Activated T-cell treated with anti-CD3 and anti-CD28 coated beads, Interleukin-2, amount 50 U/mL, for 4 hours (primary cell): ENCODE measurements at places on chromosomes 3 and 15. TPM values are rescaled to one million over a fixed set of nuclear protein-coding genes. Genes with fewer than 3 reads are reported as not detected.

- no peak for DNase-seq
Observed at GRCh38 chr3:122520861-122521260, 6.1 kb upstream of the KPNA1 start.

Gene DUOXA2
- not detected for total RNA-seq

Gene SAXO2
- total RNA-seq: 0.91 TPM

Gene GP5
- total RNA-seq: 0.23 TPM

Gene SAMMSON
- not detected for total RNA-seq

GRCh38 chr3:8813411-8813810, 44.0 kb upstream of the OXTR start:
- DNase-seq: no peak

Gene UBP1
- 69.0 TPM for total RNA-seq

DNA sequence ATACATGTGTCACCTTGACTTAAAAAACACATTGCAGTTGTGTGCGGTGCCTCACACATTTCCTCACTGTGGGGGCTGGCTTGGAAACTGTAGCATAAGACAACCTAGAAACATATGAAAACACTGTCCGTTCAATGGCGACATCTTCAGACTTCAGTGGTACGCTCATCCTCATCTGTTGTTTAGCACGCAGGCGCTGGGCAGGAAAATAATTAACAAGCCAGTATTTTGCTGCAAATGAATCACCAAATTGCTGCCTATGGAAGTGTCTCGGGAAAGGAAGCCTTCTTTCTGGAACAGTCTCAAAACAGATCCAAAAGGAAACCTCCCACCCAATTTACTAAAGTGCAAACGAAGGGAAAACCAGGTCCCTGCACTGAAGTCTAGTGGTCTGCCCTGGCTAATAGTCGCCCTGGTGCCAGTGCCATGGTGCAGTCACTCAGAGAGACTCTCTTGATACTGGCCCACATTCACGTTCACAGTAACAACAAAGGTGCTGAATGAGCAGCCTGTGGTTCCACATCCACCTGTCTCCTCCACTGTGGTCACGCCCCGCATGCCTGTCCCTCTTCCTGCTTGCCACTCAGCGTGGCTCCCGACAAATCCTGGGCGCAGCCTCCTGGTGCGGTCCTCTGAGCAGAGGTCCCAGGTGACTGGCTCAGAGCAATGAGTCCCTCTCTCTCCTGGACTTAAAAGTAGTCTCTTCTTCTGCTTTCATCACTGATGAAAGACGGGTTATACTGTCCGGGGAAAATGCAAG, 35.6 kb upstream of the MUC13 start:
- DNase-seq: no peak

GRCh38 chr3:129123314-129124060, 1.9 kb upstream of the RAB43 start:
- no peak for DNase-seq

DNA sequence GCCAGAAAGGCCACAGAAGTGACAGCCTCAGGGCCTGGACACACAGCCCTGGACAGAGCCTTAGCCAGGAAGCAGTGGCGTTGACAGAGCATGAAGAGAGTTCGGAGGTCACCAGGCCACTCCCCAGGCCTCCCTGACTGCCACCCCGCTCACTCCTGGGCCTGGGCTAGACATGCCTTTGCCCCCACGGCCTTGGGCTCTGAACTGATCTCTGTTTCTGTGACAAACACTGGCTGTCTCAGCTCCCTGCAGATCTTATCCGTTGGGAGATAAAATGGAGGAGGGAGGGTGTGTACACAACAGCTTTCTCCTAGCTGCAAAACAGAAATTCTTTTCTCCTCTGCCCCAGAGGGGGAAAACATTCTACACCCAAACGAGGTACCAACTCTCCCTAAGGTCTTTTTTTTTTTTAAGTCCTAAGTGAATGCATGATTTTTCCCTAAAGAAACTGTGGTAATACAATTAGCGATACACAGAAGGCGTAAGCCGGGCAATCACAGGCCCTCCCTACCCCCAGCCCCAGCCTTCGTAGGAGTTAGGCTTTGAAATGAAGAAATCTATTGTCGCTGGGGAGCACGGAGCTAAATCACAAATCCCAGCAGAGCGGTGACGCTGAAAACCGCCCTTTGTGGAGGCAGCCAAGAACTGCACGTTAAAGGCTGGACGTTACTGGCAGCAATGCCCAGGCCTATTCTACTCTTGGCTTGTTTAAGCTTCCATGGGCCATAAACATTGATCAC, 45.0 kb downstream of the SRGAP3 start:
- DNase-seq: no peak

DNA sequence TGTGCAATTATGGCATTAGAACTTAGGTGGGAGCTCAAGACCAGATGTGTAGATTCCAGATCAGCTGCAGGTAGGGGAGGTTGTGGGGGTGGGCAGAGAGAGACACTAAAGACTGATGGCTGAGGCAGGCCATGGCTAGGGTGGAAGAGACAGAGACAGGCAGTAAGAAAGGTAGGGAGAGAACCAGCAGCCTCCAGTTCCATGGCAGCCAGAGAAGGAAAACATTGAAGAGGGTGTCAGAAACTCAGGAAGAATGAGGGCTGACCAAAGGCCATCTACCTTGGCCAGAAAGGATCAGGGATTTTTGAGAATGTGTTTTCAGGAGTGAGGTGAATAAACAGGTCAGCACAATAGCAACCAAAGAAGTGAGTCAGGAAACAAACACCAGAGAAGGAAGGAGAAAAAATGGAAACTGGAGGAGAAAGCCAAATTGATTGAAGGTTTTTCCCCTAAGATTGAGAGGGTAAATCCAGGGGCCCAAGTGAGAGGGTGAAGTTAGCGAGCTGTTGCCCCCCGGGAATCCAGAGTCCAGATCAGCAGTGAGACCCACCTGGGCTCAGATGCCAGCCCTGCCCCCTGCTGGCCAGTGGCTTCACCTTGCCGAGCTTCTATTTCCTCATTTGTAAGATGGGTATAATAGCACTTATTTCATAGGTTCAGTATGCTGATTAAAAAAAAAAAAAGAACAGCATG, 41.0 kb downstream of the ABHD2 start:
- peak; percentile 63 for DNase-seq

DNA sequence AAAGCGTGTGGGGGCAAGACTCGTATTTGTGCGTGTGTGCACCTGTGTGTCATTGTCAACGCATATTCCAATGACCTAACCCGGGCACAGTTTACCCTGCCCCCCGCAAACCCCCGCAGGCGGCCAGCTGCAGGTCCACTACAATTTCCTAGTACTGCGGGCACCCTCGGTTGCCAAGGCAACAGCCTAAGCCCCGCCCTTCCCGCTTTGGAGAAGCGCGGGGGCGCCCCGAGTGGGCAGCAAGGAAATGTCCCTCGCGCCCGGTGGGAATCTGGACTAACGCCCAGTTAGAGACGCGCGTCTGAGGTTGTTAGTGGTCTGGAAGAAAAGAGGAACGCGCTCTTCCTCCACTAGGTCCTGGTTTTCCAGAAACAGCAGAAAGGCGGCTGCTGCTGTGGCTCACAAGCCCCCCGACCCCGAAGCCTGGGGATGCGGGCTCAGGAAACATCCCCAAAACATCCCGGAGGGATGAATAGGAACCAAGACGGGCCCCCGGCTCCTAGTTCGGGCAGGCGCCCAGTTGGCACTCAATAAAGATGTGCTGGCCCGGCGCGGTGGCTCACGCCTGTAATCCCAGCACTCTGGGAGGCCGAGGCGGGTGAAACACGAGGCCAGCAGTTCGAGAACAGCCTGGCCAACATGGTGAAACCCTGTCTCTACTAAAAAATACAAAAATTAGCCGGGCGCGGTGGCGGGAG, 1.1 kb downstream of the ABHD14A start:
- no peak for DNase-seq

DNA sequence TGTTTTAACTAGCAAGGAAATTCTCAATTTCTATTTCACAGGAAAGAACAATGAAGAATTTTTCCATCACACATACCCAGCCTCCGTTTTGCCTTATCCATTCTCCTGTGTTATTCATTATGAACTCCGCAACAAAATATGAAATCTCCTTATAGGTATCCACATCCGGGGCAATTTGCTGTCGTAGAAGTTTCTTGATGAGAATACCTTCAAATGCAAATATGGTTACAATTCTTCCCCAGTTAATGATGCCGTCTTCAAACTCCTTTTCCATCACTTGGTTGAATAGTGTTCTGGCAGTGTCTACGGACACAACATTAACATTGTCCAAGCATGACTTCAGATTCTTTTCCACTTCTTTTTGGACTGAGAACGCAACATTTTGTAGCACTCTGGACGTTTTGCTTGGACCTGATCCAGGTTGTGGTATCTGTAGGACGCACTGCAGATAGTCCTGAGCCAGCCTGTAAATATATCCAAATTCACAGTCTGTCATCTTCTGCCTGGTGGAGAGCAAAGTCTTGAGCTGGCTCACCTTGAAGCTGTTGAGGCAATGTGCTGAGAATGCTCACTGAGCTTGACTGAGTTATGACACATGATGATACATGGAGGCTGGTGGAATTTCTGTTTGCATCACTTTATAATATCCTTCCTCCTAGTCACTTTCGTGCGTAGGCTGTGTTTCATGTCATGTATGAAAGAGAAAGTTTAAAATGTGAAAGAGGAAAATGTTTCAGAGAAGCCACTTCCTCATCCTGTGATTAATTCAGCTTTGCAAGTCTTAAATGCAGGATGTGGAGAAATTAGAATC, at the start of gene BCL2A1:
BCL2A1 (minus strand) TSS at position 573 of the 811 bp plus-strand sequence; CDS start at position 496, 77 bp downstream.
- peak; percentile 66 for DNase-seq

Gene SMCO1
- total RNA-seq: not detected

Gene BCHE
- total RNA-seq: not detected

DNA sequence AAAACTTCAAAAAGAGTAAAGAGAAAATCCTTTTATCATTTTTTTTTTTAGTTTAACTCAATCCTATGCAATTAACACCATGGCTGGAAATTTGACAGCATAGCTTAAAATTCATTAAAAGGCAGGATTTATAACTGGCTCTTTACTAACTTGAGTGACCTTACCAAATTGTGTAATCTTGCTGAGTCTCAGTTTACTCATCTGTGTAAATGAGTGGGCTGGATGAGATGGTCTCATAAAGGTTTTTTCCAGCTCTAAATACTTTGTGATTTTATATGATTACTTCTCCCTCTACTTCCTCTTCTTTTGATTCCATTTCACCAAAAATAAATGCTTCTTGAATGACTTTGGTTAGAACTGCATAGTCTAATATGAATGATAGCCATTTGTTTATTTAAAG, 234.9 kb upstream of the SATB1 start:
- DNase-seq: no peak

DNA sequence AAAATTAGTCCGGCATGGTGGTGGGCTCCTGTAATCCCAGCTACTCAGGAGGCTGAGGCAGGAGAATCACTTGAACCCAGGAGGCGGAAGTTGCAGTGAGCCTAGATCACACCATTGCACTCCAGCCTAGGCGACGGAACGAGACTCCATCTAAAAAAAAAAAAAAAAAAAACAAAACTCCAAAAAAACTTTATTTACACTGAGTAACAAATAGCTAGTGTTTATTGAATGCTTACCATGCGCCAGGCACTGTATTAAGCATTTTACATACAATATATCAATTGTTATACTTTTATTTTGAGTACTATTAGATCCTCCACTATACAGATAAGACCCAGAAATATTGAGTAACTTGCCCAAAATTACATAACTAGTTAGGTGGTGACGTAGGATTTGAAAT, 17.4 kb upstream of the ARIH1 start:
- DNase-seq: no peak

DNA sequence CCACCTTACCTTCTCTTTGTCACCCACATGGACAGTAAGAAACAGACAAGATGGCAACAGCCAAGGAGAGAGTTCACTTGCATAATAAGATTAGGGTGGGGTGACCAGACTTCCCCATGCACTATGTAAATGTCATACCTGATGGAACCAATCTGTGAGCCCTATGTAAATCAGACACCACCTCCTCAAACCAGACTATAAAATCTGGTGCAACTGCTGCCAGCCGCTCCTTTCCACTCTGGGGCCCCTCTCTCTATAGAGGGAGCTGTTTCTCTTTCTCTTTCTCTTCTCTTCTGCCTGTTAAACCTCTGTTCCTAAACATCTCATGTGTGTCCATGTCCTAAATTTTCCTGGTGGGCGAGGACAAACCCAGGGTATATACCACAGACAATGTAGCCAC, 405.5 kb upstream of the CNTN4 start:
- DNase-seq: no peak

DNA sequence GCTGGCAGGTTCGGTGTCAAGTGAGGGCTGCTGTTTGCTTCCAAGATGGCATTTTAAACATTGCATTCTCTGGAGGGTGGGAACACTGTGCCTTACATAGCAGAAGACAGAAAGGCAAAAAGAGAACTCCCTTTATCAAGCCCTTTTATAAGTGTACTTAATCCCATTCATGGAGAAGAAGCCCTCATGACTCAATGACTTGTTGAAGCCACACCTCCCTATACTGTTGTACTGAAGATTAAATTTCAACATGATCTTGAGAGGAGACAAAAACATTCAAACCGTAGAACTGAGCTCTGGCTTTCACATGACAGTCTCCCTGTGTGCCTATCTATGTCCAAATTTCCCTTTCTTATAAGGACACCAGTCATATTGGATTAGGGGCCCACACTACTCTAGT, 443.4 kb upstream of the CDIN1 start:
- DNase-seq: no peak

GRCh38 chr3:156218353-156218744, 98.0 kb downstream of the KCNAB1 start:
- no peak for DNase-seq

- DNase-seq: no peak
Observed at GRCh38 chr3:4395448-4395847, 71.6 kb downstream of the SUMF1 start.

Gene CYP1A2
- not detected for total RNA-seq

Gene CSPG4
- 0.03 TPM for total RNA-seq

GRCh38 chr15:76636059-76636458, 269.1 kb downstream of the SCAPER start:
- no peak for DNase-seq

DNA sequence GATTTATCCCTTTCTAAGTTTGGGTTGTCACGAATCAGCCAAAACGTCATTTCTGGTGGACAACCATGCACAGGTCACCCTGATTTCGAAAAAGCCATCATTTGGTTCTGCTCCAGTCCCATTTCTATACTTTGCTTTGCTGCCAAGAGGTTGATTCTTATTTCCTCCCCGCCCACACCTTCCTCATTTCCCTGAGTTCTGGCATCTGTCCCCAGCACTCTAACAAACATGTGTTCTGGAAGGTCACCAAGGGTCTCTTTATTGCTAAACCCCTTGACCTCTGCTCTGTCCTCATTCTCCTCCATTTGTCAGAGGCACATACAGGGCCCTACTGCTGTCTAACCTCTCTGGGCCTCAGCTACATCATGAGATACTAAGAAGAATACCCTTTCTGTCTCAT, 36.4 kb upstream of the PTPRG start:
- no peak for DNase-seq

DNA sequence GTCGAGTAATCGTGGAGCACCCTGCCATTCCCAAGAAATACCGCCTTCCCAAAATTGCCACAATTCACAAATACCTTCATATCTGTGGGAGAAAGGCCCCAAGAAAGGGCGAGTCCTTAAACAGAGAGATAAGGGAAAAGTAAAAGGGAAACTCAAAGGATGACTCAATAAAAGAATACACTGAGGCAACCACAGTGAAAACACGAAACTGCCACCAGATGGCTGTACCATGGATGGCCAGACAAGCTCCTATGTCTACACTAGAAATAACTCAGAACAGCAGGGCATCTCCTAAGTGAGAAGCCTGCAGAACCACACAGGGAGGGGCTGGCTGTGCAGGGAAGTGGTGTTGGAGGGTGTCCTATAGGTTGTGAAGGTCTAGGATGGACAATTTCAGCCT, 25.0 kb downstream of the SRGAP3 start:
- DNase-seq: no peak
